ENCODE measurements at places on chromosomes 16 and 17. TPM values are rescaled to one million over a fixed set of nuclear protein-coding genes. Genes with fewer than 3 reads are reported as not detected.

DNA sequence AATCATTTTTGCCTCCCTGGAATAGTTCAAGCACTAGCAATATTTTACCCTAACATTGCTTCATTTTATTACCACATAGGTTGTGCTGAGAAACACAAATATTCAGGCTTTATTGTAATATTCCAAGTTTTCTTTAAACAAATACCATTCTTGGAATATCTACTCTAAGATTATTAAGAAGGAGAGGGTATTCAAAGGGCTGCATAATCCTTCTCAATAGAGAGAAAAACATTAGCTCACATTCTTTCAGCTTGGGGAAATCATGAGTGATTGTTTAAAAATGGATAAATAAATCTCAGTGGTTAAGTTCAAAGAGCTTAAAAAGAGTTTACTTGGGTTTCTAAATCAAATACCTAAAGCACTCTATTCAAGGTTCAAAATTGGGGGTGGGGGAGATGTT lies 111.9 kb upstream of the CORO6 start:
- no peak for DNase-seq

GRCh38 chr17:39114723-39115122 lies 36.7 kb downstream of the PLXDC1 start:
- DNase-seq, result no peak

TM4SF5 gene
- polyA plus RNA-seq, result 0.31 TPM

DNA sequence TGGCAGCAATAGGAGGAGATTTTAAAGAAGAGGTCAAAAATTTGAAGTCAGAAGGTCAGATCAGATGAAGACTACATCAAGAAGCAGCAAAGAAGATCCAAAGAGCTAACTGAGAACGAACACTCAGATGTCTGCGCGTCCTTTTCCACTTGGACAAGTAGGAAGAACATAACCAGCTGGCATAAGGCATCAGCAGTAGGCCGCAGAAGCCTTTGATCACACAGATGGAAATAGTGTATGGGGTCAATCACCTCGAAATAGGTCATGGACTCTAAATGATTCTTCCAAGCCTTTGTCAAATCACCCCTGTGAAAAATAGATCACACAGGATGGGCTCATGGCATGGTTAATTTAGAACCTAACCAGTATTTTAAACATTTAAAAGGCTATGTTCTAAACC lies 56.4 kb upstream of the TOM1L1 start:
- DNase-seq, result no peak

DNA sequence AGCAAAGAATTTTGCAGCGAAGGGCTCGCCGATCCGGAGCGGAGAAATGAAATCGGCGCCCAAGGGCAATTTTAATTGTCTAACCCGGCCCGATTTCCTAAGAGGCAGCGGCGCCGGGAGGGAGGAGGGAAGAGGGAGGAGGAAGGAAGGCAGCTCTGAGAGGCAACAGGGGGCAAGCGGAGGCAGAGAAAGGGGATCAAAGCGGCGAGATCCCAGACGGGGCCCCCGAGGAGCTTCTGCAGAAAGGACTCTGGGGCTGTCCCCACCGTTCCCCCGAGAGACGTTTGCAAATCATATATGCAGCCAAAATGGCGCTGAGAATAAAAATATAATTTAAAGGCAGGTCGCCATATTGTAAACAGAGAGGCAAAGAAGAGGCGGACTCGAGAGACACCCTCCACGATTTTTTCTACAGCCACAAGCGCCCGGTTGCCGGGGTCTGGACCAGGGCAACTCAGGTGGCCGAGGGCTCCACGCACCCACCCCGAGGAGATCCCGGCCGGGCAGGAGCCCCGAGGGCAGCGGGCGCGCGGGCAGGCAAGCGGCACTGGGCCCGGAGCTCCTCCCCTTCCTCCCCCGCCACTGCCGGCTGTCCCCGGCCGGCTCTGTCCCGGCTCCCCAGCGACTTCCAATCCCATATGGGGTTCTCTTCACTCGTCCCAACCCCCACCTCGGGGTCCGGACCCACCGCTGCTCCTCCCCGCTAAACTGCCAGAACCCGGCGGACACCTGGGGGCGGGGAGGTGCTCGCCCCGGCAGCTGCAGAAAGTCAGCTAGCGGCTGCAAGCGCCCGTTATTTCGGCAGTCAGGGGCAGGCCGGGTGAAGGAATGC lies 1.9 kb downstream of the PHF12 start:
- no peak for DNase-seq

DNA sequence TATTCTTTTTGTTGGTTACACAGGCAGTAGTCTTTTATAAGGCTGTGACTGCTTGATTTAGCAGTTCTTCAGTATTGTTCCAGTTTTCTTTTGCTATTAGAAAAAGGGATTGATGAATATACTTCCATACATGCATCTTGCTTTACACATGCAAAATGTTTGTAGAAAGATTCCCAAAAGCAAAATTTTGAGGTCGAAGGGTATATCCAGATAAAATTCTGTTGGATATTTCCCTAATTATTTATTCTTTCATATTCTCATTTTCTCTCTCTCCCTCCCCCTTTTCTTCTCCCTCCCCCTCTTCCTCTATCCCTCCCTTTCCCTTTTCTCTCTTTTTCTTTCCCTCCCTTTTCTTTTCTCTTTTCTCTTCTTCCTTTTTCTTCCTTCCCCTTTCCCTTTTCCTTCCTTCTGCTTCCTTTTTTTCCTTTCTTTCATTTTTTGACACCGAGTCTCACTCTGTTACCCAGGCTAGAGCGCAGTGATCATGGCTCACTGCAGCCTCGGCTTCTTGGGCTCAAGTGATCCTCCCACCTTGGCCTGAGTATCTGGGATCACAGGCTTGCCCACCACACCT lies 46.9 kb upstream of the ADCY7 start:
- DNase-seq, result no peak

G6PC1 gene
- 2.9 TPM for polyA plus RNA-seq

DNA sequence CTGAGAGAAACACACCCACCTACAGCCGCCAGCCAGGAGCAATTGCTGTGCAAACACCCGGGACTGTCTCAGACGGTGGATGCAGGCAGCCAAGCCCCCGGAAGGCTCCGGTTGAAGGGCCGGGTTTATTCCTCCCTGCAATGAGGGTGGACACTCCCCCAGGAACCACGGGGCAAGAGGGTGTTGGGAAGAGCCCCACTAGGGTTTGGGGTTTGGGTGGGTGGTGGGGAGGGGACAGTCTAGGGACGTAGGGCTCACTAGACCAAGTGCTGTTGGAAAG lies 19.2 kb downstream of the JPH3 start:
- DNase-seq, result no peak

DNA sequence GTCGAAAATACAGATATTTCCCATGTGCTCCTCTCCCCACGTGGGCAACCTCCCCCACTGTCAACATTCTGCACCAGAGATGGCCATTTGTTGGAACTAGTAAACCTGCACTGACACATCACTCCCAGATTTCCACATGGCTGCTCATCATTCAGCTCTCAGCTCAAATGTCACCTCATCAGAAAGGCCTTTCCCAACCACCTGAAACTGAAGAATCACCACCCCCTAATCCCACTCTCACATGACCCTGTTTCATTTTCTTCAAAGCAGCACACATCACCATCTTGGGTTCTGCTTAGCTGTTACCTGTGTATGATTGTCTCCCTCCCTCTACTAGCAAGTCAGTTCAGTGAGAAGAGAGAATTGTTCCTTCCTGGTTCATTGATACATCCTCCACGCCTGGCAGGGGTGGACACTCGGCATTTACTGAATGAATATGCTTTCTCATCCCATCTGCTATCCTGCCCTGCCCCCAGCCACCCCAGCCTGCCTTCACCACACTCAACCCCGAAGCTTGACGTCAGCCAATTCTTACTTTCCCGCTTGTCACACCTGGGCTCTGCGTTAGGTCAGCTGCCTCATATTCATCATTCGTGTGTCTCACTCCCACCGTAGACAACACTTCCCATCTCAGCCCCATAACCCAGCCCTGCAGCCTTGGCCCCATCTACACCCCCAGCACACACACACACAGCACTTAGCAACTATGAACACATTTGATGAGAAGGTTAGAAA lies 1.5 kb downstream of the C17orf114 start:
- DNase-seq, result no peak

SLC38A8 gene
- polyA plus RNA-seq, result not detected

DNA sequence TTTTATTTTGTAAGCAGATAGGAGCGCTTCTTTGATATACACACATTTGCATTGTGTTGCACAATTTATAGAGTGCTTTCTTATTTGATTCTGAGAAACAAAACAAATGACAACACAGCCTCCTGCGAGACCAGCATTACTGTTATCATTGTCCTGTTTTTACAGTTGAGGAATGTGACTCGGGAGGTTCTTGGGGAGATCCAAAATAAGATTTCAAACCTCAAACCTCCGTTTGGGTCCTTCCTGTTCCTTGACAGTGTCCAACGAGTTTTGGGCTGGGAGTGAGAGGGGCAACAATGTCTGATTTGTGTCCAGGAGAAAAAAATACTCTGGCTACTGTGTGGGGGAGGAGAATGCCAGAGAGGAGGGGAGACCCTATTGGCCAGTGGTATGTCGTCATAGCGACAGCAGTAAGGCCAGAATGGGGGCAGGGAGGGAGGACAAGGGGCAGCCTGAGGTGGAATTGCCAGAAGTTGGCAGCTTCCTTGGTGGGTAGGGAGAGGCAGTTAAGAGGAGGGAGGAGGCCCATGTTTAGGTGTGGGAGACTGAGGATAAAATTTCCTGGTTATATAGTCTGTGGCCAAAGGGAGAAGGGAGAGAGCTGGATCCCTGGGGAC lies 45.5 kb downstream of the TMEM132E start:
- DNase-seq, result no peak

- no peak for DNase-seq
Observed at GRCh38 chr17:75722542-75723095, 1.4 kb downstream of the ITGB4 start.

CRISPLD2 gene
- polyA plus RNA-seq, result 9.9 TPM

TXNDC11 gene
- polyA plus RNA-seq, result 27.6 TPM

Data from left renal pelvis (tissue), 4 donors.